Stimulated activated CD8-positive, alpha-beta memory T cell treated with anti-CD3 and anti-CD28 coated beads, Interleukin-4, amount 100 ng/mL, for 1 hour (primary cell): ENCODE measurements at places on chromosomes 4 and X.

GRCh38 chr4:142386449-142386848, 459.7 kb downstream of the INPP4B start:
- no peak for DNase-seq

DNA sequence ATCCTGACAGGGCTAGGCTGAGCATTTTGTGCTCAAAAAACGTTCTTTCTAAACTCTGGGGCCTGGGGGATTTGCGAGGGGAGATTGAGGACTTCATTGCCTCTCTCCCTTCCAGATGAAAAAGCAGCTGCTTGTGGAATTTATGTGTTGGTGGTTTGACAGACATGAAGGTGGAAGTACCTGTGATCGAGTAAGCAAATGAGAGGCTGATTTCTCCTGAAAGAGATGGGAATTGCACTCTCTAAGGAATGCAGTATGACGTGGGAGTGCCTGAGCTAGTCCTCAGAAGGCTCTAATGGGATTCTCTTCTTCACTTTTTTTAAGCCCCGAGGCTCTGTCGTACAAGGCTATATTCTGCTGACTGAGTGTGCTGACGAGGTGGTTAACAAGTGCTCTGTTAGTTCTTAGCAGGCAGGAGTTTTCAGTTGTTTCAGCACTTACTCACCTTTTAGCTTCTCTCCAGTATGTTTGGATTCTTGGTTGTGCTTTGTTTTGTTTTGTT, 426.8 kb upstream of the CNKSR2 start:
- DNase-seq, result no peak

GRCh38 chrX:123648028-123648810, 84.6 kb downstream of the THOC2 start:
- DNase-seq, result no peak

DNA sequence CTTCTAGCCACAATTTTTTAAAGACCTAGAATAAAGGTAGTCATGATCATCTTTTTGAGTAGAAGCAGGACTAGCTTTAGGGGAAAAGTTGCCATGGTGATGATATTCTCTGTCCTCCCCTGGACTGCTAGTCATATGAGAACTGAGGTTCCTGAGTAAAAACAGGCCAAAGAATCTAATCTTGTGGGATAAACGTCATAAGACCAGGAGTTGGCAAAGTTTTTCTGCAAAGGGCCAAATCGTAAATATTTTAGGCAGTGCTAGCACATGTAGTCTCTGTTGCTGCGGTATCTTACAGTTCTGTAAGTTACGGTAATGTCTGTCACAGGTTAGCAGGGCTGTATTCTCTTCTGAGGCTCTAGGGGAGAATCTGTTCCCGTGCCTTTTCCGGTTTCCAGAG, 3.4 kb downstream of the PRPS2 start:
- DNase-seq, result no peak

- no peak for DNase-seq
Observed at GRCh38 chrX:120372667-120373370, 10.9 kb downstream of the ATP1B4 start.

GRCh38 chr4:87227751-87228151, 7.3 kb upstream of the KLHL8 start:
- DNase-seq, result no peak
